ENCODE measurements at places on chromosomes 4 and X. TPM values are rescaled to one million over a fixed set of nuclear protein-coding genes. Genes with fewer than 3 reads are reported as not detected.

Gene MAGEB17
- not detected for total RNA-seq

Gene UGT2B10
- total RNA-seq = not detected

Gene KIF4A
- under 0.01 TPM for total RNA-seq

GRCh38 chr4:165151734-165152133 is 39.1 kb upstream of the TMEM192 start:
- H3K4me1 ChIP-seq = no peaks in the 10 kb centered on the region
- no peak for DNase-seq
- H3K4me3 ChIP-seq = no peak overlapping the region
- H3K36me3 ChIP-seq = no peaks in the 10 kb centered on the region
- H3K27ac ChIP-seq = no peak overlapping the region

GRCh38 chr4:123125477-123125876 is 203.1 kb upstream of the NUDT6 start:
- no peak overlapping the region for H3K4me3 ChIP-seq

Gene DCAF8L2
- total RNA-seq = not detected

DNA sequence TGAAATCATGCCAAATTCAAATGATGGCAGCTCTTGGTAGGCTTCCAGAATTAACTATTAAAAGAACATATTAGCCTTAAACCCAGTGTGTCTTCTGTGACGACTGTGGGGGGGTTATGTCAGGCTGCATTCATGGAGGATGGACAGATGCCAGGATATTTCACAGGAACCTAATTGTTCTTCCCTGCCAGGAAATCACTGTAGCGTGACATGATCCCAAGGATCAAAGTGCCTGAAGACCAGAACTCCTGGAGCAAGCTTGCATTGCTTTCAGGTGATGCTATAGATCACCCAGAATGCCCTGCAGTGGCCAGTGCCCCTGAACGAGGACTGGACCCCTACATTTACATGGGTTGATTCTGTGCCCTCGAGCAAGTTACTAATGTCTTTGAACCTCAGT is 1093.0 kb upstream of the TENM3 start:
- no peak overlapping the region for H3K4me3 ChIP-seq
- H3K27ac ChIP-seq = no peak overlapping the region
- no peak for DNase-seq
- no peaks in the 10 kb centered on the region for H3K27me3 ChIP-seq

DNA sequence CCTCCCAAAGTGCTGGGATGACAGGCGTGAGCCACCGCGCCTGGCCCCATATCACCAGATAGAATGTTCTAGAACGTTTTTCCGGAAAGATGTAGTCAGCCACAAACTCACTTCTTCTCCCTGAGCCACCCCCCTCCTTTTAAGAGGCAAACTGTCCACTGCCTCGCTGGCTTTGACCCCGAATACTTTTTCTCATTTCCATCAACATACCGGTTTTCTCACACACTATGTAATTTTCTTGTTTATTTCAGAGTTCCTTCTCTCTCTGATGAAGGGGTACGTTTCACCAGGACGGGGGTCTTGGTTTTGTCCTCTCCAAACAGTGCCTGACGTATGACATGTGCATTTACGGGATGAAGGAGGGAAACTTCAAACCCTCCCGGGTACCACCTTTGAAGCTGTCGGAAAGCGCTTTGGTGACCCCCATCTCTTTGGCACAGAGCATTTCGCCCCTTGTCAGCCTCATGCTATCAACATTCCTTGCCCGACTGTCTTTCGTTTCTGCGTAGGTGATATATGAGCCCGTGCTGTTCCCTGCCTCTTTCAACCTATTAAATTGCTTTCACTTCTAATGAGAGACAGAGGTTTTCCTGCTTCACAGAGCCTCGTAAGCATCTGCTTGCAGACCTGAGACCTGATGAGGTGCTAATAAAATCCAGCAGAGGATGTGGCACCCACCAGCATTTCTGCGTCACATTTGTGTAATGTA is 73.8 kb downstream of the CRLF2 start:
- no peaks in the 10 kb centered on the region for H3K36me3 ChIP-seq
- no peak overlapping the region for H3K4me3 ChIP-seq
- no peak overlapping the region for H3K27ac ChIP-seq
- H3K27me3 ChIP-seq = no peaks in the 10 kb centered on the region

DNA sequence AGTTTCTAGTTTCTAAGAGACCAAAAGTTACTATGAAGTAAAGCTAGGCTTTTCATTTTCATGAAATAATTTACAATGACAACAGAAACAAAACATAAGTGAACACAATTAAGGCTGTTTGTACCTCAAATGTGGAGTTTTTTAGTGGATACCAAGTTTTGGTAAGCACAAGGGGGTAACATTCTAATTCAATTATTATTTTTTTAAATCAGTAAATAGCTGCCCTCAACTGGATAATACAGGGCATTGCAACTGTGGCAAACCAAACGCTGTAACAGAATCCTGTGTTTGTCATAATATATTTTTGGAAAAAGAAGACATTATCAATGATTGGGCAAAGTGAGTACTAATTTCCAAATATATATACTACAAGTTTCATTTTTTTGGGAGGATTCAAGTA is 150.3 kb downstream of the FBXW7 start:
- DNase-seq = no peak
- no peak overlapping the region for H3K4me3 ChIP-seq
- no peaks in the 10 kb centered on the region for H3K36me3 ChIP-seq
- H3K4me1 ChIP-seq = peaks cover 11% of the 10 kb centered on the region

Gene ADH1A
- total RNA-seq = not detected

DNA sequence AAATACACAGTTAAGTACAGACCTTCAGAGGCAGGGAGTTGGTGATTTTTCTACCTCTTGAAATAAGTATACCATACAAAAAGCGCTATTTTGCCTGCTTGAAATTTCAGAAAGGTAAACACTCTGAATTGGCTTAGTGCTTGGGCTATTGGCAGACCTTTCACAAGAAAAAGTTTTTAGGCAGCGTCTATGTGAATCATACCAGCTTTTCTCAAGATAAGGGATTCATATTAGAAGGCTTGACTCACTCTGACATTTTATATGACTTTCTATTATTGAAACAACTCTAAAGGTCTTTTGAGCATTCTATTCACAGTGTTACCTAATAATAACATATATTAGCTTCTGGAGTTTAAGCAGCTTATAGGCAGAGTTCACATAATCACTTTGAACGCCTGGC is 286.4 kb upstream of the FAT1 start:
- H3K36me3 ChIP-seq = no peaks in the 10 kb centered on the region
- no peak for DNase-seq
- H3K4me1 ChIP-seq = no peaks in the 10 kb centered on the region
- H3K4me3 ChIP-seq = no peak overlapping the region
- H3K27ac ChIP-seq = no peak overlapping the region

GRCh38 chrX:133215747-133216146 is 2.4 kb downstream of the TFDP3 start:
- no peak overlapping the region for H3K4me3 ChIP-seq
- DNase-seq = no peak
- H3K27ac ChIP-seq = no peak overlapping the region
- no peaks in the 10 kb centered on the region for H3K36me3 ChIP-seq
- no peaks in the 10 kb centered on the region for H3K27me3 ChIP-seq

DNA sequence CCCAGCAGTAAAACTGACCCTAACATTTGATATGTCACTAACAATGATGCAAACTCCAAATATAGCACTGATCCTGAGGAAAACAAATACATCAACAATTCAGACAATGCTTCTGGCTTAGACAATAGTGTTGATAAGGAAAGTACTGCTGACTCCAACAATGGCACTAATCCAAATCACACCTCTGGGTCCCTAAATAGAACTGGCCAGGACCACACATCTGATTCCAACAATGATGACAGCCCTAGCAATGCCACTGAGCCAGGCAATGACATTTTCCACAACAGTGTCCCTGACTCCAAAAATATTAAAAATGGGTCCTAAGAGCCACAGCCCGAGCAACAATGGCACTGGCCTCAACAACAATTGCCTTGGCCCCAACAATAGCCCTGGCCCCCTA is 243.1 kb upstream of the APOOL start:
- no peaks in the 10 kb centered on the region for H3K27me3 ChIP-seq
- no peaks in the 10 kb centered on the region for H3K4me1 ChIP-seq
- H3K36me3 ChIP-seq = no peaks in the 10 kb centered on the region
- H3K4me3 ChIP-seq = no peak overlapping the region

- no peak overlapping the region for H3K4me3 ChIP-seq
- no peaks in the 10 kb centered on the region for H3K36me3 ChIP-seq
- H3K4me1 ChIP-seq = no peaks in the 10 kb centered on the region
- H3K27me3 ChIP-seq = no peaks in the 10 kb centered on the region
- no peak overlapping the region for H3K27ac ChIP-seq
- no peak for DNase-seq
Observed at GRCh38 chrX:15055146-15055930, 182.1 kb downstream of the MOSPD2 start.

DNA sequence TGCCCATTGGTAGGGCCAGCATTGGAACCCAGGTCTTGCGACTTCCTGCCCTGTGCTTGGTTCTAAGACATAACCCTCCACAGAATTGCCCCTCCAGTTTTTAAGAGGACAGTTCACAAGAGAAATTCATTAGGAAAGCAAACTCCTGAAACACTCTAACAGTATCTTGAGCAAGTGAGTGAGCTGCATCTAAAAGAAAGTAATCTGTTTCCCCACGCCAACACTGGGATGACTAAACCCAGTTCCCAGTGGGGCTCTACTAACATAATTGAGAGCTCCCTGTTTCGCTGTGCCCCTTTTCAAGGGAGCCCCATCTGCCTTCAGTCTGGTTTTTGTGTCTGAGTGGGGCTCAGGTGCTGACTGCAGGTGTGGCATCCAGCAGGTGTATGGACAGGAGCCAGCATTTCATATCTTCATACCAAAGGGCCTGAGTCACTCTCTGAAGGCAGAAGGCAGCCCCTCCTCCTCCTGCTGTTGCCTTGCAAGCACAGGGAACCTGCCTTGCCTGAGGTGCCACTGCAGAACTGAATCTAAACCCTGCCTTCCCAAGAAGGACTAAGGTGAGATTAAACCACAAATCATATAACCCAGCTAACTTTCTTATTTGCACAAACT is 8.0 kb downstream of the AMOT start:
- H3K4me1 ChIP-seq = no peaks in the 10 kb centered on the region
- H3K36me3 ChIP-seq = no peaks in the 10 kb centered on the region
- no peaks in the 10 kb centered on the region for H3K27me3 ChIP-seq
- H3K4me3 ChIP-seq = no peak overlapping the region
- no peak for DNase-seq

- no peak overlapping the region for H3K27ac ChIP-seq
- H3K27me3 ChIP-seq = no peaks in the 10 kb centered on the region
- peaks cover 9% of the 10 kb centered on the region for H3K4me1 ChIP-seq
- no peaks in the 10 kb centered on the region for H3K36me3 ChIP-seq
Observed at GRCh38 chr4:187606581-187606980, 389.0 kb upstream of the ZFP42 start.

DNA sequence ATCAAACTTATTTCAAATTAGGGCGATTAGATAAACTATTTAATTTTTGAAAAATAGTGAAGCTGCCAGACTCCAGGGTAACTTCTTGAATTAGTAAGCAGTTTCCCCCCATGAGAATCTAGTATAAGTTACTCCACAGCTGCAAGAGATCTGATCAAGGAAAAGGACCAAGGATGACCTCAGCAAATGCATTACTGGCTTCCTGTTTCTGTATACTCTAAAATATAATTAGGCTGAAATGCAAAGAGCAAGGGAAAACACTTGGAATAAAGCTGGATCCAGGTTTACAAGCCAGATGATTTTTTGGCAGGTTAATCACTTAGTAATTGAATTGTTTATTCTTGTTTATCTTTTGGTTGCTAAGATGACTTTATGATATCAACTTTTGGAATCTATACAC is 13.4 kb upstream of the P2RY10 start:
- H3K4me3 ChIP-seq = no peak overlapping the region
- no peaks in the 10 kb centered on the region for H3K36me3 ChIP-seq
- no peaks in the 10 kb centered on the region for H3K27me3 ChIP-seq
- no peak overlapping the region for H3K27ac ChIP-seq
- H3K4me1 ChIP-seq = no peaks in the 10 kb centered on the region

Gene FOXR2
- total RNA-seq = not detected

DNA sequence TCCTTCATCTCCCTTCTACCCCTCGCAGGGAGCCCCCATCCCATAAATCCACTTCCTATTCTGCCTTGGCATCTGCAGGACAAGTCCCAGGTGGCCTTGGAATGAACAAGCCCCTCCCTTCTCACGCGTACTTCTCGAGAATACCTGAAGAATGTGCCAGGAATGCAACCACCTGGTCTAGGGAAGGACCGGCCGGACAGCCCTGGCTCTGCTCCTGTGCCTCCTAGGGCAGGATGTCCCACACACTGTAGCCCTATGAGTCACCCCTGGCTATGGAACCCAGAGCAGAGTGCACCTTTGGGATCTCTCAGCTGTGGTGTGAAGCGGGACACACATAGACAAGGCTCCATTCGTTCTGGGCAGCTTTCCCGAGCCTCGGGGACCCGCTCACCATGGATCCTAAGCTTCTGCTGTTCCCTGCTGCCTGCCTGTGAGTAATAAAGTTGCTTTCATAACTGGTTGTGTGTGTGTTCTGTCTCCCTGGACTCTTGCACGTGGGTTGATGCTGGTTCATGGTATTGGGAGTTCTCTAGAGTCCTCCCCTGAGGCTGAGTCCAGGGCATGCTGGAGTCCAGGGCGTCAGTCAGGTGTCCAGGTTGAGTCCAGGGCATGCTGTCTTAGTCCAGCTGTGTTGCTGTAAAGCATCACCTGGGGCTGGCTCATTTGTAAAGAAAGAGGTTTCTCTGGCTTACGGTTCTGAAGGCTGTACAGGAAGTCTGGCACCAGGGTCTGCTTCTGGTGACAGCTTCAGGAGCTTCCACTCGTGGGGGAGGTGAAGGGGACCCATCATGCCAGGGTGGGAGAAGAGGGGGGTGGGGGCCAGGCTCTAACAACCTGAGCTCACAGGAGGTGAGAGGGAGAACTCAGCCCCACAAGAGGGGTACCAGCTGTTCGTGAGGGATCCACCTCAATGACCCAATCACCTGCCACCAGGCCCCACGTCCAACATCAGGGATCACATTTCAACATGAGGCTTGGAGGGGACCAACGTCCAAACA is 7.4 kb upstream of the PDE6B start:
- no peak overlapping the region for H3K27ac ChIP-seq
- peak; percentile 51 for DNase-seq
- H3K4me3 ChIP-seq = no peak overlapping the region
- no peaks in the 10 kb centered on the region for H3K27me3 ChIP-seq
- H3K4me1 ChIP-seq = no peaks in the 10 kb centered on the region

DNA sequence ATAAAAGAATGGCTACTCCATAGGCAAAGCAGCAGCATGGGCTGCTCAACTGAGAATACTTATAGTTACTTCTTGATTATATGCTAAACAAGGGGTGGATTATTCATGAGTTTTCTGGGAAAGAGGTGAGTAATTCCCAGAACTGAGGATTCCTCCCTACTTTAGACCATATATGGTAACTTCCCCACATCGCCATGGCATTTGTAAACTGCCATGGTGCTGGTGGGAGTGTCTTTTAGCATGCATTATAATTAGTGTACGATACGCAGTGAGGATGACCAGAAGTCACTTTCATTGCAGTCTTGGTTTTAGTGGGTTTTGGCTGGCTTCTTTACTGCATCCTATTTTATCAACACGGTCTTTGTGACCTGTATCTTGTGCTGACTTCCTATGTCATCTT is 141.5 kb downstream of the MAGEB17 start:
- no peaks in the 10 kb centered on the region for H3K36me3 ChIP-seq
- DNase-seq = no peak
- no peak overlapping the region for H3K4me3 ChIP-seq
- no peaks in the 10 kb centered on the region for H3K4me1 ChIP-seq
- H3K27ac ChIP-seq = no peak overlapping the region

GRCh38 chr4:177632481-177632880 is 190.2 kb upstream of the AGA start:
- no peaks in the 10 kb centered on the region for H3K36me3 ChIP-seq
- no peaks in the 10 kb centered on the region for H3K4me1 ChIP-seq
- H3K27ac ChIP-seq = no peak overlapping the region
- no peaks in the 10 kb centered on the region for H3K27me3 ChIP-seq
- no peak overlapping the region for H3K4me3 ChIP-seq
